ENCODE measurements at places on chromosomes 3 and 15.

DNA sequence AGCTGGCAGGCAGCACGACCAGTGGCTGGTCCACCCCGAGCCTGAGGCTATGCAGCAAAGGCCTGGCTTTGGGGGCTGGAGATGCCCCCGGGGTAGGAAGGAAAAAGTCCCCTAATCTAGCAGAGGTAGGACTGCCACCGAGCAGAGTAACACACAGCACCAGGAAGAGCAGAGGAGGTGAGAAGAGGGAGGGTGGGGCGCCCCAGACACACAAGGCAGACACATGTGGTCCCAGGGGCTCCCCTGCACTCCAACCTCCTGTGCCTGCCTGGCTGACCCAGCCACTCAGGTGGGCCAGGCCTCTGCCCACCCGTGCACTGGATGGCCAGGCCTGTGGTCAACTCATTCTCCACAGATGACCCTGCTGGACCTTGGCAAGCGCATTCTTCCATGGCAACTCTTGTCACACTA, 112.4 kb downstream of the ADCY5 start:
- no peak for DNase-seq
- H3K27me3 ChIP-seq = no peaks in the 10 kb centered on the region
- no peak overlapping the region for H3K27ac ChIP-seq
- H3K36me3 ChIP-seq = no peaks in the 10 kb centered on the region
- H3K4me1 ChIP-seq = peaks cover 9% of the 10 kb centered on the region

DNA sequence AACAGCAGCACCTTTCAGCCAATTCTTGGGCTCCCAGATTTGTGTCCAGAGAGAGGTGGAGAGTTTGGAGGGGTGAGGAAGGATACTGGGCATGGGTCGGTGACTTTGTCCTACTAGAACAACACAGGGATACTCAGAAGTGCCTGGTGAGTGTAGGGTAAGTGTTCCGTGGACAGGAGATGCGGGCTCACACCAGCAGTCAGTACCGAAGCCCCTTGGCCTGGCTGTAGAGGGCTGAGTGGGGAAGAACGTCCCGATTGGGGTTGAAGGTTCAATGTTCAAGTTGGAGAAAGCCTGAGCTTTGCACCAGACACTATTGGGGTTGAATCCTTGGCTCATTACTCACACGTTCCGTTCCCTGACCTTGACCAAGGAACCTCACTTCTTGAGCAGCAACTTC, 40.8 kb upstream of the SLC6A11 start:
- no peaks in the 10 kb centered on the region for H3K36me3 ChIP-seq
- H3K27ac ChIP-seq = no peak overlapping the region
- no peak for DNase-seq

- no peaks in the 10 kb centered on the region for H3K4me1 ChIP-seq
- H3K27ac ChIP-seq = no peak overlapping the region
- no peak for DNase-seq
- no peaks in the 10 kb centered on the region for H3K27me3 ChIP-seq
- H3K4me3 ChIP-seq = no peak overlapping the region
Measured at GRCh38 chr15:57146506-57147201, 228.2 kb downstream of the TCF12 start.

DNA sequence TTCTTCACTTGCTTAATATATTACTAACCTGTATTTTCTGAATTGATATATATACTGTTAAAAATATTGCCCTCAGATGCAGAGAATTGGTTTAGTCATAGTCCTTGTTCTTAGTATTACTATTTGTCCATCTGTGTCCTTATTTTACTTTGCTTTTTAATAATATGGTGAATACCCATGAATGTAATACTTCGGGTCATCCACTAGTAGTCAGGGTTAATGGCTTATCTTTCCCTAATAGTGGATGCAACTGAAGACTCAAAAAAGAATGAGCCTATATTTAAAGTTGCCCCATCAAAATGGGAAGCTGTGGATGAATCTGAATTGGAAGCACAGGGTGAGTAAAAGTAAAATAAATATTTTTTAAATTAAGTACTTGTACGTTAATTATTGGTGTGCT, 36.5 kb downstream of the U2SURP start:
- no peak overlapping the region for H3K27ac ChIP-seq
- DNase-seq = no peak
- no peaks in the 10 kb centered on the region for H3K27me3 ChIP-seq

DNA sequence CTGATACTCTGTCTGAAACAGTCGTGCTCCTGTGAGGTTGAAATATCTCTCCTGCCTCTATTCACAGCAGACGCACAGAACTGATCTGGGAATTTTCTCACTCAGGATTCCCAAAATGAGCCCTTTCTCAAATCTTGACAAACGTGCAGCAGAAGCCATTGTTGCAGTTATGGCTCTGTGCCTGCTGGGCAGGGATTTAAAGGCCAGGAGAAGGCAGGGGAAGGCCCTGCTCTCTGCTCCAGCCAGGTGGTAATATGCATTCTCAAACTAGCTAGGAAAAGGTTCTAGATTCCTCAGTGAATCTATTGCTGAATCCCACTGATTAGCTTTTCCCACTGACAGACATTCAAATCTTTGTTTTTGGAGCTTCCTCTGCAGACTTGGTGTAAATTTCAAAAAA, 2.2 kb downstream of the MINAR1 start:
- H3K27ac ChIP-seq = no peak overlapping the region
- DNase-seq = no peak
- no peaks in the 10 kb centered on the region for H3K36me3 ChIP-seq
- peaks cover 12% of the 10 kb centered on the region for H3K27me3 ChIP-seq
- H3K4me3 ChIP-seq = no peak overlapping the region
- no peaks in the 10 kb centered on the region for H3K4me1 ChIP-seq

DNA sequence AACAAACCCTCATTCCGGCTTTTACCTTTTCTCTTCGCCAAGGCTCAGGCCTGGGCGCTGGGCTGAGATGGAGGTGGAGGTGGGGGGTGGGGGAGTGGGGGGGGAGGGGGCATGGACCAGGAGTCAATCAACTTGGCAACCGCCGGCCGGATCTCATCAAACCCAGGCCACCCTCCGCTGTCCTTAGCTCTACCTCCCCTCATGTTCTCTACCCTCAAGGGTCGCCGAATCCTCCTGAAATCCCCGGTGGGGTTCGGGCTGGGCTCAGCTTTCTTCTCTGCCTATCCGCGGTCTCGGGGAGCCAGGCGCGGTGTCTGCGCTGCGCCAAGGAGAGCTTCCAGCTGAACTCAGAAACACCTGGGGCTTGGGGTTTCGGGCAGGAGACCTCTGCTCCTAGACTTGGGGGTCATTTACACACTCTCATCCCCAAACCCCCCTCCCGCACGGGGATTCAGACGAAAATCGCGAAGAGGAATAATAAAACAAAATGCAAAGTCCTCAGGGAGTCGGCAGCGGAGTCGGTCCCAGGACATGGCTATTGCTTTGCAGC, 2.5 kb downstream of the ONECUT1 start:
- peaks cover 40% of the 10 kb centered on the region for H3K4me1 ChIP-seq
- no peak for DNase-seq
- no peak overlapping the region for H3K27ac ChIP-seq
- no peak overlapping the region for H3K4me3 ChIP-seq
- H3K27me3 ChIP-seq = peaks cover 59% of the 10 kb centered on the region

- H3K27me3 ChIP-seq = no peaks in the 10 kb centered on the region
- H3K27ac ChIP-seq = no peak overlapping the region
- no peaks in the 10 kb centered on the region for H3K36me3 ChIP-seq
- H3K4me3 ChIP-seq = no peak overlapping the region
- DNase-seq = no peak
Measured at GRCh38 chr15:75831806-75832102, 11.5 kb upstream of the UBE2Q2 start.

DNA sequence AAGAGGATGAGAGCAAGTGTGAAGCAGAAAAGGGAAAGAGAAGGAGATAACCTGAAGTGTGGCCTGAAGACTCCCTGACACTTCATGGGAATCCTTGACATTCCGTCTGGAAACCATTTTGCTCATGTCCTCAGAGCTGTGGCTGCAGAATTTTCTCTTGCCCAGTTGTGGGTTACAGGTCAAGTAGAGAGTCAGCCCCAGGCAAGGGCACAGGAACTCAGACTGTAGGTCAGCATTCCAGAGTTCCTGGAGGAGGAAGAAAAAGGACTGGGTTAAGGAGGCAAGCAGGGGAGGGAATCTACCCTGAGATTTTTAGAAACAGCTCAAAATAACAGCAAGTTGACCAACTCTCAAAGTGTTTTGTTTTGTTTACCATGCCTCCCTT, 4.1 kb upstream of the THSD4 start:
- H3K27me3 ChIP-seq = peaks cover 4% of the 10 kb centered on the region
- H3K36me3 ChIP-seq = no peaks in the 10 kb centered on the region
- DNase-seq = no peak
- H3K4me3 ChIP-seq = no peak overlapping the region

GRCh38 chr15:87736401-87736800, 520.1 kb downstream of the NTRK3 start:
- H3K27me3 ChIP-seq = no peaks in the 10 kb centered on the region
- no peak for DNase-seq
- H3K4me1 ChIP-seq = peaks cover 11% of the 10 kb centered on the region
- H3K36me3 ChIP-seq = no peaks in the 10 kb centered on the region

GRCh38 chr3:10366651-10367101, 45.8 kb upstream of the SEC13 start:
- no peak overlapping the region for H3K4me3 ChIP-seq
- H3K36me3 ChIP-seq = no peaks in the 10 kb centered on the region
- H3K4me1 ChIP-seq = peaks cover 8% of the 10 kb centered on the region
- no peak overlapping the region for H3K27ac ChIP-seq
- no peak for DNase-seq

DNA sequence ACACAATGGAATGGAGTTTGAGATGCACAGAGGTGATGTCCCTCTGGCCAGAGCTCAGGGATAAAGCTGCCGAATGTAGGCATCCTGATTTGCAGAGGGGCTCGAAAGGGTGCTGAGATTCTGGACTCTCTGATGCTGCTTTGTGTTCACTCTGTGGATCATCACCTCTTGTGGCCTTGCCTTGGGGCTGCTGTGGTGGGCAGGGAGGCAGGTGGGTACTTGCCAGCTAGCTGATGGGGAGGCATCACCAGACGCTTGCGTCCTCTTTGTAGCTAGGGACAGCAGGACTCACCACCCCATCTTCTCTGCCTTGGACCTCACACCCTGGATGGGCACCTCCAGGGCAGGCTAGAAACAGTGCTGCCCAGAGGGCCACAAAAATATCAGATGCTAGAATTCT, 14.6 kb upstream of the RASGRF1 start:
- no peak overlapping the region for H3K27ac ChIP-seq
- H3K4me1 ChIP-seq = no peaks in the 10 kb centered on the region
- no peak overlapping the region for H3K4me3 ChIP-seq
- no peak for DNase-seq
- no peaks in the 10 kb centered on the region for H3K27me3 ChIP-seq
- no peaks in the 10 kb centered on the region for H3K36me3 ChIP-seq

GRCh38 chr3:134034005-134034785, 4.5 kb upstream of the SLCO2A1 start:
- no peak overlapping the region for H3K4me3 ChIP-seq
- no peak for DNase-seq
- H3K27me3 ChIP-seq = no peaks in the 10 kb centered on the region
- H3K27ac ChIP-seq = no peak overlapping the region

GRCh38 chr3:147864754-147865354, 455.7 kb downstream of the ZIC1 start:
- H3K36me3 ChIP-seq = no peaks in the 10 kb centered on the region
- H3K4me1 ChIP-seq = no peaks in the 10 kb centered on the region
- H3K27ac ChIP-seq = no peak overlapping the region
- H3K27me3 ChIP-seq = no peaks in the 10 kb centered on the region

DNA sequence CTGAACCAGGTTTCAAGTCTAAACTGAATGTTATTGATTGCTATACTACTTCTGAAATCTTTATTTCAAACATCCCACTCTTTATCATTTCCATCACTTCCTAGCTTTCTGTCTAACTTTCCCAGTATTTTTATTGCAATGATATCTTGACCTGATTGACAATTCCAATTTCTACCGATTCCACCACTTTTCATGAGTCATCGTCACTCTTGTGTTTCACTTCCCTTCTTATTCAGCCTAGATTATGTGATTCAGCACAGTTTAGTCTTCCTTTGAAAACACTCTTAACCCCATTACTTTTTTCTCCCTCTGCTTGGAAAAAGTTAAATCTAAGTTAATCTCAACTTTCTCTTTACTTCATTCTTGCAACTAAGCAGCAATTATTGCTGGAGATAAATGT, 62.6 kb downstream of the SLC7A14 start:
- no peak for DNase-seq
- no peaks in the 10 kb centered on the region for H3K4me1 ChIP-seq
- no peak overlapping the region for H3K4me3 ChIP-seq
- no peaks in the 10 kb centered on the region for H3K27me3 ChIP-seq
- no peak overlapping the region for H3K27ac ChIP-seq
- H3K36me3 ChIP-seq = no peaks in the 10 kb centered on the region

DNA sequence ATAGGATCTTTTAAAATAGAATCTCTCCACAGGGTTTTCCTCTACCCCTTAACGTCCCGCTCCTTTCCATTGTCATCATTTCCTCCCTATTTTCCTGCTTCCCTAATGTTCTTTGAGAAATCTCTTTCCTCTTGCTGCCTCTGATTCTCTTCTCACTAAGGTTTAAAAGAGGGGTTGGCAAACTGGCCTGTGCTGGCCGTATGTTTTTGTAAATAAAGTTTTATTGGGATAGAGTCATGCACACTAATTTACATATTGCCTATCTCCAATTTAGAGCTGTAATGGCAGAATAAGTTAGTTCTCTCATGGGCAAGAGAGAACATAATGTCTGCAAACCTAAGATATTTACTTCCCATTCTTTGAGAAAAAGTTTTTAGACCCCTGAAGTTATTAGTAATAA, 25.0 kb downstream of the MRPL3 start:
- H3K27me3 ChIP-seq = no peaks in the 10 kb centered on the region
- no peak overlapping the region for H3K27ac ChIP-seq
- DNase-seq = no peak
- H3K36me3 ChIP-seq = peaks cover 5% of the 10 kb centered on the region

- no peaks in the 10 kb centered on the region for H3K27me3 ChIP-seq
- H3K27ac ChIP-seq = no peak overlapping the region
- H3K4me1 ChIP-seq = peaks cover 16% of the 10 kb centered on the region
- H3K36me3 ChIP-seq = no peaks in the 10 kb centered on the region
Measured at GRCh38 chr15:90686435-90687218, 30.5 kb upstream of the BLM start.

DNA sequence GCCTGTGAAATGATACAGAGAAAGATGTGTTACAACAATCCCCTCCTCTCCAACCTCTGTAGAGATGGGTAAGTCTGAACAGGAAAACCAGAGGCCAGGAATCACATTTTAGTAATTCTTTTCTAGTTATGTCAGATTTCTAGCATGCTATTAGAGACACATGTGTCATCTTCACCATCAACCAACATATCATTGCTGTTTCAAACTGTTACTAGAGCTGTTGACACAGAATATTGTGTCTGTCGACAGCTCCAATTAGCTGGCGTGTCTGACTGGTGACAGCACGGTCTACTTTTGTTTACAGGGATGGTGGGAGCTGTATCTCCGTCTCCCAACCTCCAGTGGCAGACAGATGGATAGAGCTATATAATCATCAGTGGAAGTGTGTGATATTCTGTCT, 393.2 kb downstream of the SOX2 start:
- no peak overlapping the region for H3K27ac ChIP-seq
- H3K4me1 ChIP-seq = no peaks in the 10 kb centered on the region
- H3K36me3 ChIP-seq = no peaks in the 10 kb centered on the region
- H3K4me3 ChIP-seq = no peak overlapping the region
- H3K27me3 ChIP-seq = no peaks in the 10 kb centered on the region

GRCh38 chr3:189883113-189883753, 237.5 kb downstream of the P3H2 start:
- no peaks in the 10 kb centered on the region for H3K27me3 ChIP-seq
- no peak for DNase-seq

- H3K4me1 ChIP-seq = peaks cover 88% of the 10 kb centered on the region
- H3K36me3 ChIP-seq = no peaks in the 10 kb centered on the region
- H3K27ac ChIP-seq = no peak overlapping the region
- H3K4me3 ChIP-seq = no peak overlapping the region
- DNase-seq = no peak
Measured at GRCh38 chr15:45641374-45641781, 6.5 kb downstream of the SQOR start.

Data from CD4-positive, alpha-beta memory T cell (primary cell).